ENCODE measurements at places on chromosomes 1 and 21. TPM values are rescaled to one million over a fixed set of nuclear protein-coding genes. Genes with fewer than 3 reads are reported as not detected.
A peak's percentile ranks its signal among the peaks of the same experiment; 100 is the strongest.

The RAVER2 gene
- 26.4 TPM for total RNA-seq

The PADI2 gene
- total RNA-seq = 60.0 TPM

The B3GALT6 gene
- 11.6 TPM for total RNA-seq

The USP48 gene
- 48.1 TPM for total RNA-seq

- no peaks in the 10 kb centered on the region for H3K36me3 ChIP-seq
- H3K27ac ChIP-seq = no peak overlapping the region
- no peak overlapping the region for H3K4me3 ChIP-seq
- no peaks in the 10 kb centered on the region for H3K27me3 ChIP-seq
These were observed 954.4 kb downstream of the NCAM2 start for GRCh38 chr21:21952566-21952965.

DNA sequence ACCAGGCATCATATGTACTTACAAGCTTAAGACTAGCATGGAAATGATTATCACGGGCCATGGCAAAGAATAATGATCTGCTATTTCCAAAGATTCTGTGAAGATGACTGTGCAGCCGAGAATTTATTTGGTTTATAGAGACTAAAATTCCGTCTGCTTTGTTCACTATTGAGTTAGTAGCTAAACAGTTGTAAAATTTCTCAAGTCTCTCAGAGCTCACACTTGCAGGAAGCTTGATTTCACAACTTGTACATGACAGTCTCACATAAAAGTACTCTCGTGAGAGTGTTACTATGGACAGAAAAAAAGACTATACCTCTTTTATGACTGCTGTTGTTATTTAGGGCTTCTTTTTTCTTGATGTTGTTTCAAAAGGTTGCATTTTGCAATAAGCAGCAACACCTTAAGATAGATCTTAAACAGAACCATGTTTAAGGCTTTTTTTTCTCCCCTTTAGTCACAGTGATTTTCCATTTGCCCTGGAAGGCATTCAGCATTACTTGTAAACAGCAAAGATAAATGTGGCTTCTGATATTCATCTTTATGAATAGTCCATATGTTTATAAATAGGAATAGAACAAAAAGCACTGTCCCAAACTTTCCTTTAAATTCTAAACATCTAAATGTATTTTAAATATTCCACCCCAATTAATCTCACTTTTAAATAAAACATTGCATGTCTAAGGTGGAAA is 24.8 kb downstream of the ST6GALNAC5 start:
- DNase-seq = no peak
- H3K4me3 ChIP-seq = no peak overlapping the region
- H3K27me3 ChIP-seq = no peaks in the 10 kb centered on the region
- H3K27ac ChIP-seq = no peak overlapping the region
- H3K36me3 ChIP-seq = no peaks in the 10 kb centered on the region

DNA sequence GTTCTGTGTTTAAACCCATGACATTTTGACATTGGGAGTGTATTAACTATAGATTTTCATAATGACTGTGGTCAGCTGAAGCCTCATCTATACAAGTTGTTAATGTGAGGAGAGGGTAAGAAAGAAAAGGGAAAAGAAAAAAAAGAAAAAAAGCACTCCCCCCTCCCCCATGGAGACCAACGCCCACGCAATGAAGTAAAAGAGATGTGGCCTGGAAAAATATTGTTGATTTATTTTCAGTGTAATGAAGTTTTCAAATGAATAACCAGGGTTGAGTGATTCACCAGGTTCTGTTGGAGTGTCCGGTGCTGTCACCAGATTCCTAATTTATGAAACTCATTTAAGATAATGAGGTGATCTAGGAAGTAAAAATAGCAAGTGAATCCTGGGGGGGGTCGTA is 4.7 kb downstream of the RNF220 start:
- peaks cover 35% of the 10 kb centered on the region for H3K4me1 ChIP-seq
- no peak for DNase-seq
- H3K36me3 ChIP-seq = no peaks in the 10 kb centered on the region
- peaks cover 36% of the 10 kb centered on the region for H3K27me3 ChIP-seq
- no peak overlapping the region for H3K4me3 ChIP-seq

DNA sequence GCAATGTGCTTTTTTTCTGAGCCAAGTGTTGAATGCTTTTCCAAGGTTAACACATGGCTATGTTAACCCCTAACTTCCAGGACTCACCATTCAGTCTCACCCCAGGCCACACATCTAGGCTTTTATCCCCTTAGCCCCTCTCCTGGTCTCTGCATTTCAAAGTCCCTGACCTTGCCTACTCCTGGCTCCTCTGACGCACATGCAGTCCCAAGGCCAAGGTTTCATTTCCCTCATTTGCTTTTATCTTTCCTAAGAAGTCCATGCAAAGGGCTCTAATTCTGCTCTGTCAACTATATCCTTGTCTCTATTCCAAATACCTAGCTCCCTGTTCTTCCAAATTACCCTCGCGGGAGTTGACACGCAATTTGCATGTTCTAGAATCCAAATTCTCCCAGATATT is 25.4 kb downstream of the SLC30A10 start:
- DNase-seq = no peak
- no peak overlapping the region for H3K27ac ChIP-seq
- no peaks in the 10 kb centered on the region for H3K4me1 ChIP-seq
- no peak overlapping the region for H3K4me3 ChIP-seq
- H3K36me3 ChIP-seq = no peaks in the 10 kb centered on the region

- no peaks in the 10 kb centered on the region for H3K27me3 ChIP-seq
- H3K4me3 ChIP-seq = no peak overlapping the region
- H3K4me1 ChIP-seq = no peaks in the 10 kb centered on the region
These were observed 14.7 kb downstream of the METTL18 start for GRCh38 chr1:169779970-169780369.

DNA sequence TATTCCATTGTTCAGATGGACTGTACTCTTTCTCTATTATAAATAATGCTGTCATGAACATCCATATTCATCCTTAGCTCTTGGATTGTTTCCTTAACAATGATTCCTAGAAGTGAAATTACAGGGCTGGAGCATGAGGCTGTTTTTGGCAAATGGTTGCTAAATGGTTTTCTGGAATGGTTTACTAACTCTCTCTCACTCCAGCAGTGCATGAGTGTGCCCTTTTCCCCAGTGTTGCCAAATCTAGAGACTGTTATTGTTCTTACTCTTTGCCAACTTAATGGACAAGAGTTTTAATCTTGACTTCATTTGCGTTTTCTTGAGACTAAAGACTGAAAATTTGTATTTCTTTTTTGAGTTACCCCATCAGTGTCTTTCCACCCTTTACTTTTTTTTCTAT is 113.0 kb downstream of the PAPPA2 start:
- H3K27ac ChIP-seq = no peak overlapping the region
- H3K4me3 ChIP-seq = no peak overlapping the region
- no peaks in the 10 kb centered on the region for H3K27me3 ChIP-seq
- H3K4me1 ChIP-seq = no peaks in the 10 kb centered on the region

- no peaks in the 10 kb centered on the region for H3K36me3 ChIP-seq
- no peak overlapping the region for H3K4me3 ChIP-seq
- H3K27me3 ChIP-seq = no peaks in the 10 kb centered on the region
- no peak overlapping the region for H3K27ac ChIP-seq
These were observed 14.8 kb upstream of the ETV3L start for GRCh38 chr1:157114183-157115121.

DNA sequence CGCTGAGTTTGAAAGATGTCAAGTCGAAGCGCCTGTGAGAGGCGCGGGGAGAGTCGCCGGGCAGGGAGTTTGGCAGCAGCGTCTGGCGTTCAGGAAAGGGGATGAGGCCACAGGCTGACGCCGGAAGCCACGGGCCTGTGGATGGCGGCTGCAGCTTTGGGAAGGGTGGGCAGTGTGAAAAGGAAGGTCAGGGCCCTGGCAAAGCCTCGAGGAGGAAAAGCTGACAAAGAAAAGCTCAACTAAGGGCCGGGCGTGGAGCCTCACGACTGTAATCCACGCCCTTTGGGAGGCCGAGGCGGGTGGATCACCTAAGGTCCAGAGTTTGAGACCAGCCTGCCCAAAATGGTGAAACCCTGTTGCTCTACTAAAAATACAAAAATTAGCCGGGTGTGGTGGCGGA is 25.2 kb upstream of the COX20 start:
- H3K27ac ChIP-seq = no peak overlapping the region
- no peaks in the 10 kb centered on the region for H3K27me3 ChIP-seq
- no peaks in the 10 kb centered on the region for H3K36me3 ChIP-seq
- DNase-seq = no peak
- no peaks in the 10 kb centered on the region for H3K4me1 ChIP-seq
- no peak overlapping the region for H3K4me3 ChIP-seq

DNA sequence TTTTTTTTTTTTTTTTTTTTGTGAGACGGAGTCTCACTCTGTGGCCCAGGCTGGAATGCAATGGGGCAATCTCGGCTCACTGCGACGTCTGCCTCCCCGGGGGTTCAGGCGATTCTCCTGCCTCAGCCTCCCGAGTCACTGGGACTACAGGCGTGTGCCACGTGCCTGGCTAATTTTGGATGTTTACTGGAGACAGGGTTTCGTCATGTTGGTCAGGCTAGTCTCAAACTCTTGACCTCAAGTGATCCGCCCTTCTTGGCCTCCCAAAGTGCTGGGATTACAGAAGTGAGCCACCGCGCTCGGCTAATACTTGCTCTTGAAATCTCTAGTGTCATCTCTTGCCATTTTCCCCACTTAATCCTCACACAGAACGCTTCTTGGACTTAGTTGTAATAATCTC is 1.1 kb upstream of the SYCP1 start:
- H3K27me3 ChIP-seq = no peaks in the 10 kb centered on the region
- H3K4me3 ChIP-seq = no peak overlapping the region
- no peaks in the 10 kb centered on the region for H3K4me1 ChIP-seq
- H3K27ac ChIP-seq = no peak overlapping the region
- no peaks in the 10 kb centered on the region for H3K36me3 ChIP-seq

- no peaks in the 10 kb centered on the region for H3K4me1 ChIP-seq
- H3K36me3 ChIP-seq = no peaks in the 10 kb centered on the region
- DNase-seq = no peak
These were observed 17.0 kb downstream of the RHOU start for GRCh38 chr1:228752258-228752657.

DNA sequence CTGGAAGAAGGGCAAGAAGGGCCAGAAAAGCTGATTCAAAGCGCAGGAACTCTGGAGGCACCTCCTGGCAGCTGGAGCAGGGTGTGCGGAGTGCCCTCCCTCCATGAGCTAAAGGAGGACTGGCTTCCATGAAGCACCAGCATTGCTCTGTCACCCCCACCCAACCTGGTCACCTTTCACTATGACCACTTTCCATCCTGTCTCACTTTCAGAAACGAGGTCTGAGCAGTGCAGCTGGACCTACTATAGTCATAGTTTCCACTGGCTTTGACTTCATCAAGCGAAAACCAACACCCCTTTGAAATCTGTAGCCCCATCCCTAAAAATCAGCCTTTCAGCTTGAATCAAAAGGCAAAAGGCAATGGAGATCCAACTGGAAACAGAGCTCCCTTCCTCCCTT is 84.8 kb upstream of the CACNA1E start:
- no peaks in the 10 kb centered on the region for H3K4me1 ChIP-seq
- H3K27me3 ChIP-seq = no peaks in the 10 kb centered on the region
- no peak overlapping the region for H3K4me3 ChIP-seq

- DNase-seq = no peak
- no peaks in the 10 kb centered on the region for H3K27me3 ChIP-seq
- no peak overlapping the region for H3K4me3 ChIP-seq
- H3K36me3 ChIP-seq = no peaks in the 10 kb centered on the region
These were observed 17.3 kb upstream of the PLEKHG5 start for GRCh38 chr1:6508816-6509189.

DNA sequence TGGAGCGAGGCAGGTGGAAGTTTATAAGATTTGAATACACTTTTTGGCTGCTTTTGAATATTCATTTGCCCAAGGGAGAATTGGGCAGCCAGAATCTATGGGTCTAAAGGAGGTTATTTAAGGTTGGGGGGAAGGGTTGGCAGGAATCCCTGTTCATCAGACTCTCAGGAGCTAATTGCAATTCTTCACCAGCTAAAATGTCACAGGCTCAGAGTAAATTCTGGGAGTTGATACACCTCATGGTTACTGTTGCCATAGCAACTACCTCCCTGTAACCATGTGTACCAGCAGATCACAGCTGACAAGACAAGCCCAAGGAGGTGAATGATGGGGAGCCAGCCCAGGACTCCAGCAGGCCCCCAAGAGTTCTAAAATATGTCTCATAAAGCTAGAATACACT is 75.5 kb downstream of the CAMK2N1 start:
- no peak overlapping the region for H3K27ac ChIP-seq
- H3K36me3 ChIP-seq = no peaks in the 10 kb centered on the region
- no peaks in the 10 kb centered on the region for H3K4me1 ChIP-seq
- H3K4me3 ChIP-seq = no peak overlapping the region
- H3K27me3 ChIP-seq = no peaks in the 10 kb centered on the region
- no peak for DNase-seq

The FGGY gene
- 28.0 TPM for total RNA-seq

GRCh38 chr1:184905601-184906322 is 68.5 kb downstream of the NIBAN1 start:
- no peaks in the 10 kb centered on the region for H3K36me3 ChIP-seq
- no peak for DNase-seq
- no peak overlapping the region for H3K4me3 ChIP-seq
- no peaks in the 10 kb centered on the region for H3K4me1 ChIP-seq

The GNAT2 gene
- total RNA-seq = not detected

DNA sequence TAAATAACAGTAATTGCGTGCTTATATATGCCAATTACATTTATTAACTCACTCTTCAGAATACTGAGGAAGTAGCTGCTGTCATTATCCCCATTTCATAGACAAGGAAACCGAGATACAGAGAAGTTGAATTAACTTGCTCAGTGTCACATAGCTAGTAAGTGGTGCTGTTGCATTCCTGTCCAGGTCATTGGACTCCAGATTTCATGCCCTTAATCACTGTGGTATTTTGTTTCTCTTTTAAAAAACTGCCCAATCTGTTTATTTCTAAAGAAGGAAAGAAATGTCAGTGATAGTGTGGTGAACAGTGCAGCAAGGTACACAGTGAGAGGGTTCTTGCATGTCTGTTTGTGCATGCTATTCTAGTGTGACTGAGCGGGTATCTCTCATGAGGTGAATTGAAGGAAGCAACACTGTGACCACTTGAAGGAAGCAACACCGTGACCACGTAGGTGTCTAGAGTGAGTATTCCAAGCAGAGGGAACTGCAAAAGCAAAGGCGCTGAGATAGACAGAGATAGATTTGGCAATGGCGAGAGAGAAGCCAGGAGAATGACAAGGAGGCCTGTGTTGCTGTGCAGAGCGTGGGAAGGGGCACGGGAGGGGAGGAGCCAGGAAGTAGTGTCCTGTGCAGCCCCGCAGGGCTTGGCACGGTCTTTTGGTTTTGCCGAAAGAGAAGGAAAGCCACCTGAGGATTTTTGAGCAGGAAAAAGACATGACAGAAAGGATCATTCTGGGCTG is 95.9 kb downstream of the CAMTA1 start:
- H3K27me3 ChIP-seq = no peaks in the 10 kb centered on the region
- no peaks in the 10 kb centered on the region for H3K4me1 ChIP-seq
- no peak overlapping the region for H3K27ac ChIP-seq
- DNase-seq = no peak

The FCGR1A gene
- total RNA-seq = not detected

GRCh38 chr1:74779750-74780149 is 46.8 kb downstream of the TYW3 start:
- no peaks in the 10 kb centered on the region for H3K4me1 ChIP-seq
- H3K27me3 ChIP-seq = no peaks in the 10 kb centered on the region
- no peak for DNase-seq
- H3K4me3 ChIP-seq = no peak overlapping the region
- no peaks in the 10 kb centered on the region for H3K36me3 ChIP-seq

- H3K36me3 ChIP-seq = no peaks in the 10 kb centered on the region
- H3K4me1 ChIP-seq = no peaks in the 10 kb centered on the region
- DNase-seq = no peak
- no peak overlapping the region for H3K27ac ChIP-seq
- no peak overlapping the region for H3K4me3 ChIP-seq
These were observed 34.9 kb upstream of the GADD45A start for GRCh38 chr1:67650061-67650460.

- no peaks in the 10 kb centered on the region for H3K4me1 ChIP-seq
- H3K36me3 ChIP-seq = no peaks in the 10 kb centered on the region
- DNase-seq = no peak
- H3K27ac ChIP-seq = peak within 1 kb of the TSS; percentile 93
These were observed at the start of gene TMEM79 for GRCh38 chr1:156284112-156284511. TSS of gene TMEM79 (plus strand) at chr1:156284325. CDS start at chr1:156285227, 902 bp downstream.

Measured in Peyer's patch (tissue), 4 donors.